Erythroblast (primary cell): ENCODE measurements at places on chromosomes 4 and X.

GRCh38 chr4:26058537-26058936, 144.5 kb downstream of the SMIM20 start:
- DNase-seq, result no peak

DNA sequence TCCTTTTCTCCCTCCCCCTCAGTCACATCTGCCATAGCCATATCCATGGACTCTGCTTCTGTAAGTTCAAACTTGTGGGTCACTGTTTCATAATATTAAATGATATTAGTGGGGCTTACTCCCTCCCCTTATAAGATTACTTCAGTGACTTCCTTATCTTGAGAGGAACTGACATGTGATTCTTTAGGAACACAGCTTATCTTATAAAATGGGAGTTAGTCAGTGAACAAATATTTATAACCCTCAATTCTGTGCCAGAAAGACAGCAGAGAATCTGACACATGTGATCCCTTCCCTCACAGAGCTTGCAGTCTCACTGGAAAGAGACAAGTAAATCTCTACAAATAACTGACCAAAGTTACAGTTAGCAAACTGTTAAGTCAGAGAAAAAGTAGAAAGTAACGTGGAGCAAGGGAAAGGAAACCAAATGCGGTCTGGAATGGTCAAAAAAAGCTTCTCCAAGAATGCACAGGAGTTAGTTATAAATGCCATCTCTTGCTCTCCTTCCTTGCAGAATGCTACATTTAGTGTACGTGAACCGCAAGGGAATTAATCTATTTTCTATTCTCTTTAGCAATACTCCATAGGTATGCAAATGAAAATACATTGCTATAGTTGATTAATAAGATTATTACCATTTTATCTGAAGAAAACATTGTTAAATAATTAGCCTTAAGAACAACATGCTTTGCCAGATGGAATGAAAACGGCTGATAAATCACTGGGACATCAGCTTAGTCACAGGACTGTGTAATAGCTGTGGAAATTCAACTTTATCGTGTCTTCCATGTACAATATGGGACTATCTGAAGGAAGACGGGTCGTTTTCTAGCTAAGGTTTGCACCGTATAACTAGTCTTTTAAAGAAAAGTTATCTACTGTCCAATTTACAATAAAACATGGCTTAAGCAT, 29.0 kb downstream of the SGMS2 start:
- DNase-seq, result no peak

DNA sequence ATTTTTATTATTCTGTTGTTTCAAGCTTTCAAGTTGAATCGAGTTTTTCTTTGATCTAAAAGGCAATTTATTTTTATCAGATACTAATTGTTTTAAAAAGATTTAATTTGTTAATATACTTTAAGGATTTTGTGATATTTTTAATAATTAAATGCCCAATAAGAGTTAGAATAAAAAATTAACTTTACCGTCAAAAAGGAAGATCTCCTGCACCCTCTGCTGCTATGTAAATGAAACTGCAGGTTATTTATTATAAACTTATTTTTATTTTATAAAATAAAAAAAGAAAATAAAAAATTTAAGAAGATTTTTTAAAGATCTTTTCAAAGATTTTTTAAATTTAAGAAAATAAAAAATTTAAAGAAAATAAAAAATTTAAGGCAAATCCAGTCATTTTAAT, 166.1 kb downstream of the CCSER1 start:
- DNase-seq, result peak; percentile 16

DNA sequence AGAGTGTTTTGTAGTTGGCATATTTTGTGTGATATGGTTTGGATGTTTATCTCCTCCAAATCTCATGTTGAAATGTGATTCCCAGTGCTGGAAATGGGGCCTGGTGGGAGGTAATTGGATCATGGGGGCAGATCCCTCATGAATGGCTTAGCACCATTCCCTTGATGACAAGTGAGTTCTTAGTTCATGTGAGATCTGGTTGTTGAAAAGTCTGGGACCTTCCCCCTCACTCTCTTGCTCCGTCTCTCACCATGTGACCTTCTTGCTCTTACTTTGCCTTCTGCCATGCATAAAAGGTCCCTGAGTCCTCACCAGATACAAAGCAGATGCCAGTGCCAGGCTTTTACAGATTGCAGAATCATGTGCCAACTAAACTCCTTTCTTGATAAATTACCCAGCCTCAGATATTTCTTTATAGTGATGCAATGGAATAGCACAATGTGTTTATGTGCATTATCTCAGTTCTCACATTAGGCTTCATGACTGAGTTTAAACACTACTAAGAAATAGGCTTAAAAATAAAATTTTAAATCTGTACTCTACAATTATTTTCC, 1348.8 kb downstream of the STIM2 start:
- no peak for DNase-seq

GRCh38 chr4:105433421-105433820, 40.4 kb downstream of the PPA2 start:
- DNase-seq, result no peak

GRCh38 chrX:136863826-136864225, 16.7 kb downstream of the RBMX start:
- no peak for DNase-seq

DNA sequence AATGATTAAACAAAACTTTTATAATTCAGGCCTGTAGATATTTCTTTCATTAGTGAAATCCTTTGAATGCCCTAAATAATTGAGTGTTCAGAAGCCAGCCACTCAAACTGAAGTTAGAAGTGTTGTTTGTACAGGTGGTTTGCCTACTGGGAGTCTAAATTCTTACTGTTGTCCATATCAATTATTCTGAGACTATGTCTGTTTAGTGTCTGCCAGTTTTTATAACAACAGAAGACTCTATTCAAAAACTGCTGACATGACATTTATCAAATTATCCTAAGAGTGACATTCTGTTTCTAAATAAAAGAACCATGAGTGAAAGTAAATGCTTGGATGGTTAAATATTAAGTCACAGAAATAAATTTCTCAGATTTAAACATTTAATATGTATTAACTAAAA, 375.1 kb downstream of the FAT4 start:
- DNase-seq, result no peak

GRCh38 chr4:53920116-53920515, 144.3 kb downstream of the CHIC2 start:
- no peak for DNase-seq

- DNase-seq, result no peak
These were observed 52.9 kb upstream of the EDA start for GRCh38 chrX:69562904-69563578.

DNA sequence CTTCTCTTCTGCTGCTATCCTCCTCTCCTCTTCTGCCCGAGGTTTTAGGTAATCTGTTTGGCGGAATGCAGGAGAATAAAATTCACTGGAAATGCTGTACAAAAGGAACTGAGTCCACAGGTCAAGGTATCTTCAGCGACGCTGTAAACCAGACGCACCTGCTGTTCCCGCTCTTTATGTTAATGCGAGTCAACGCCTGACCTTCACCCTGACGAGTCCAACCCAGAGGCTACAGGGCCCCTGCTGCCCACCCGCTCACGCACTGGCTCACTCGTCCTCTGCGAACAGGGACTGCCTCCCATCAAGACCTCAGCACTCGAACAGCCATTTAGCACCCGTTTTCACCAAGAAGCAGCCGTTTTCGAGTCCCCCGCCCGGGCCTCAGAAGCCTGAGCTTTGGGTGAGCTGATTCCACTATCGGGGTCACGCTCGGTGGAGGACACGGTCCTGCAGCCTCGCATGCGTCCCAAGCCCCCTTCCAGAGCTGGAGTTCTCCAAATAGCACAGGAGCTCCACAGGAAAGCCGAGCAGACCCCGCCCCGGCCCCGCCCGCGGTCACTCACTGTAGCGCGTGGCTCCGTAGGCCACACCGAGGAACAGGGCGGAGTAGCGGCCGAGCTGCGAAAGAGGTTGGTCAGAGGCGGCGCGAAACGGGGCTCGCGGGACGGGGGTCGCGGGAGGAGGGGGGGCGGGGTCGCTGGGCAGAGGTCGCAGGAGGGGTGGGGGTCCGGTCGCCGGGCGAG, 556 bp downstream of the ATP5ME start:
- DNase-seq, result peak; percentile 66

DNA sequence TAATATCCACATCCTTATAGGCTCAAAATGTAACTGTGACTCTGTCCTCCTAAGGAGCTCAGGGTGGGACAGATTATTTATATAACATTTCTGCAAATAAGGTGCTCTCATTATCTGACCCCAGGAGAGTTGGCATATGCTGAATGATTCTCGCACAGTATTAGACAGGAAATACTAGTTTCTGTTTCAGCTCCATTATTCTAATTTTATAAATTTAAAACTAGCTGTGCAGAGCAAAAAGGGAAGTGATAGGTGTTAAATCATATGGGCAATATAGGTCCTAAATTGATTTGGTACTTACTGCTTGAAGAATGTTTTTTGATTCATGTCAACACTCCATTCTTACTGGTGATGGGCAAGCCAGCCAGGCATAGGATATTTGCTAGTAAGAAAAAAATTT, 141.5 kb downstream of the GLRA2 start:
- DNase-seq, result no peak

- no peak for DNase-seq
These were observed 67.0 kb upstream of the FAM9A start for GRCh38 chrX:8868070-8868773.

DNA sequence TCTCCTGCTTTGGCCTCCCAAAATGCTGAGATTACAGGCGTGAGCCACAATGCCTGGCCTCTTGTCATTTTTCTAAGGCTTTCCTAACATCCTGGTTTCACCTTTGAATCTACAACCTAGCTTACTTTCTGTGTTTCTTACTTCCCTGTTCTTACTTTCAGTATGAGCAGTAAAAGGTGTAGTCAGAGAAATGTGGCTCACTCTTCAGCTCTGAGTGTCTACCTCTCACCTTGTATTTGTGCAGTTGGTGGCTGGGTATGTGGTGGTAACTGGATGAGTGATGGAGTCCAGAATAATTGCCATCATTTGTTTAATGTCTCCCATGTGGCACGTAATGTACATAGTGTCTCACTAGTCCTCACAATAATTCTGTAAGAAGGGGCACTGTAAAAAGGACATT, 19.1 kb upstream of the CXCL11 start:
- DNase-seq, result no peak

GRCh38 chr4:89754531-89754930, 82.4 kb downstream of the SNCA start:
- DNase-seq, result no peak

DNA sequence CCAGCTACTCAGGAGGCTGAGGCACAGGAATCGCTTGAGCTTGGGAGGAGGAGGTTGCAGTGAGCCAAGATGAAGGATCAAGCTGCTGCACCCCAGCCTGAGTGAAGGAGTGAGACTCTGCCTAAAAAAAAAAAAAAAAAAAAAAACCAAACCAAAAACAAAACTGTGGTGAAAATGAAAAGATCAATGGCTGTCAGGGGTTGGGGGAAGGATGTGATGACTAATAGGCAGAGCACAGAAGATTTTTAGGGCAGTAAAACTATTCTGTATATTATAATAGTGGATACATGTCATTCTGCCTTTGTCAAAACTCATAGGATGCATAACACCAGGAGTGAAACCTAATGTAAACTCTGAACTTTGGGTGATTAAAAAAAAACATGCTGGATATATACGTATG, 69.9 kb upstream of the ELOVL6 start:
- no peak for DNase-seq

DNA sequence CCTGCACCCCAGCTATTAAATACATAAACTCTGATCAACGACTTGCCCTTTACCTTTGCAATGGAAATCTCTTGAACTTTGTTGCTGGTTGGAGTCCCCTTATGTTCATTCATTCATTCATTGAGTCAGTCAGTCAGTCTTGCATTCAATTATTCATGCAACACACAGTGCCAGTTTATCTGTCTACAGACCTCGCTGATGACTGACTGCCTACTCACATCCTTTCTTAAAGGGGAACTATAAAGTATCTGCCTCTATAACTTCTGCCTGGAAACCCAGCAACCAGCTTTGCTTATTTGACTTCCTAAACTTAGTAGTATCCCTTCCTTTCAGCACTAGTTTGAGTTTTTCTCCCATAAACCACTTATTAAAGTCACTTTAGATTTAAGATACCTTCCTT, 620.8 kb upstream of the ADGRL3 start:
- no peak for DNase-seq

GRCh38 chr4:56077676-56078075, 128.9 kb downstream of the CEP135 start:
- DNase-seq, result no peak

GRCh38 chr4:82721819-82722423, 76.7 kb downstream of the SCD5 start:
- DNase-seq, result peak; percentile 42

DNA sequence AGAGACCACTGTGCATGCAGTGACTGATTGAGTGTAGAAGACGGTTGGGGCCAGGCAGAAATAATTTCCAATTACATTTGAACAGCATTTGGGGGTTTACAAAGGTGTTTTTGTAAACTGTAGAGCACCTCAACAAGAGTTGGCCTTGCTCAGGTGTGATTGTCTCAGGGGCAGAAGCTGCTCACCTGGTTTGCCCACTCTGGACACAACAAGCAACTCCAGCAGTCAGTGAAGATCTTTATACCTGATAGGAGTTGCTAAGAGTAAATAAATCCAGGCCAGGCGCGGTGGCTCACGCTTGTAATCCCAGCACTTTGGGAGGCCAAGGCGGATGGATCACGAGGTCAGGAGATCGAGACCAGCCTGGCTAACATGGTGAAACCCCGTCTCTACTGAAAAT, 221.3 kb downstream of the RAB28 start:
- no peak for DNase-seq

- no peak for DNase-seq
These were observed 343.4 kb downstream of the DMD start for GRCh38 chrX:32867781-32868523.

- peak; percentile 76 for DNase-seq
These were observed 86.5 kb downstream of the MAGED4 start for GRCh38 chrX:52271206-52271605.

GRCh38 chrX:28223991-28224390, 242.7 kb upstream of the DCAF8L1 start:
- no peak for DNase-seq

DNA sequence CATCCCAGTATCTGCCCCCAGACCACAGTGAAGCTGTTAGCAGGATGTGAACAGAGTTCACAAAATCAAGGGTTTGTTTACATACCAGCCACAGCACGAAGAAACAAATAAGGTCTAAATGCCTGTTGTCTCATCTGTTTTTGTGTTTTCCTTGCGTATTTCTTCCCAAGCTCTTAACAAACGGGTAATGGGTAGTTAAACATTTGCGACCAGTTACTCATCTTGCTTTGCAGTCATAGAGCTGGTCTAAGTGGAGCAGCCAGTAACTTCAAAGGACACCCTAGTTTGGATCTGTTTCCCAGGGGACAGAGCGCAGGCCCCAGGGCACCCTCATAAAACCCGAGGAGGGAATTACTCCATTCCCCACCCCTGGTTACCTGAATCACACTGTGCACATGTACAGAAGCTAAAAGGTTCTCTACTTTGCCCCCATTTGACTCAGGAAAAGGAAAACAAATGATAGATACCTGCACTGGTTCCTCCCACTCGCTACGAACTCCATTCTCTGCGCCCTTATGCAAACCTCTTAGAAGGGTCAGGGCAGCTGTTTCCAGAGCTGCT, 68.8 kb downstream of the MAML3 start:
- no peak for DNase-seq

GRCh38 chr4:73620115-73620792, at the start of gene RASSF6:
RASSF6 (minus strand) TSS chr4:73620436; CDS start chr4:73611795, 8,641 bp downstream.
- DNase-seq, result no peak

- no peak for DNase-seq
These were observed 291.7 kb downstream of the EVC2 start for GRCh38 chr4:5416637-5417036.

GRCh38 chr4:4519297-4519894, 22.5 kb downstream of the STX18 start:
- DNase-seq, result peak; percentile 21
